ENCODE measurements at places on chromosomes 7 and 10. TPM values are rescaled to one million over a fixed set of nuclear protein-coding genes. Genes with fewer than 3 reads are reported as not detected.

GRCh38 chr7:45888993-45889366 lies 692 bp downstream of the IGFBP1 start:
- no peak for DNase-seq

DPYSL4 gene
- 1.7 TPM for total RNA-seq

PALD1 gene
- total RNA-seq = 3.5 TPM

ANXA7 gene
- 95.9 TPM for total RNA-seq

SLC13A1 gene
- total RNA-seq = not detected

SH2D4B gene
- not detected for total RNA-seq

ZNF485 gene
- total RNA-seq = 4.2 TPM

DNA sequence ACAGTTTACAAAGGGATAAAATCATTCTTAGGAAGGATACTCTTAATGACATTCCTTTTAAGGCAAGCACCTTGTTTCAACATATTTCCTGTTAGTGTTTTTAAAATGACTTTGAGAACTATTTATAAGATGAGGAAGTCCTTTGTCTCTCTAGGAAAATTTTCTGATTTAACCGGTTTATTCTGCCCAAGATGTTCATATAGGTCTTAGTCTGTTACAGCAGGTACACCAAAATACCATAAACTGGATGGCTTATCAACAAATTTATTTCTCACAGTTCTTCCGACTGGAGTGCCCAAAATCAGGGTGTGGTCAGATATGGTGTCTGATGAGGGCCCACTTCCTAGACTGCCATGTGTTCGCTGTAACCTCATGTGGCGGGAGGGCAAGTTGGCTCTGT lies 77.9 kb downstream of the GSAP start:
- no peak for DNase-seq

OR6V1 gene
- not detected for total RNA-seq

GRCh38 chr7:69871213-69871885 lies 273.1 kb downstream of the AUTS2 start:
- DNase-seq = peak; percentile 56

SCART1 gene
- total RNA-seq = 1.3 TPM

DNA sequence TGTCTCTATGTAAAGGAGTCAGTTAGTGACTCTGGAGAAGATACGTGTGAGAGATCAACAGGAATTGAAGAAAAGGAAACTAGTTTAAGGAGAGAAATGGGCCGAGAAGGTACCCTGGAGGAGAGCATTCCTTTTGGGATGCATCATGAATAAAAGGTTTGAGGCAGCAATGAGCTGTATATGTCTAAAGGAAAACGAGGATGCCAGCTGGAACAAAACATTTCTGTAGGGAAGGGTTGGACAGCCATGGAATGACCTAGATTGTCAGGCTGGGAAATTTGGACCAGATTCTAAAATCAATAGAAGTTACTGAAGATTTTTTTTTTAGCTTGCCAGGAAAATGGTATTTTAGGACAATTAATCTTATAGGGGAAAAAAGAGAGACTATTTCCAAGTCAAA lies 17.2 kb upstream of the MPP7 start:
- no peak for DNase-seq

GRCh38 chr10:24716295-24716694 lies 7.4 kb downstream of the ARHGAP21 start:
- DNase-seq = no peak

- no peak for DNase-seq
Measured at GRCh38 chr10:131760416-131761166, 140.2 kb upstream of the PPP2R2D start.

CRHR2 gene
- not detected for total RNA-seq

DNA sequence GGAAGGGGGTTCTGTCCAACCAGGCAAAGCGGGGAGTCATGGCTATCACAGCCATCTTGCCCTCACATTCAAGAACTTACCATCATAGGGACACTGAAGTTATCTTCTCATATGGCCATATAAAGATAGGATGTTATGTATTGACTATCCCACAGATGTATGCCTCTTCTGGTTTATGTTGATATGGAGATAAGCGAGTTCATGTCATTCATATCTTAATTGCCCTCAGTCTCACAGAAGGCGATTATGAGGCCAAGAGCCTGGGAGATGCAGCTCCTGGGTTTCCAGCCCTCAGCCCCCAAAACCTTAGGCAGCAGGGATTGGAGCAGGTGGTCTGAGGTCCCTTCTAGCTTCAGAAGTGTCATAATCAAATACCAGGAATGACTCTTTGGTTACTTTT lies 8.5 kb upstream of the ANKRD61 start:
- DNase-seq = no peak

GRCh38 chr10:49435225-49435624 lies 39.3 kb upstream of the DRGX start:
- no peak for DNase-seq

DNA sequence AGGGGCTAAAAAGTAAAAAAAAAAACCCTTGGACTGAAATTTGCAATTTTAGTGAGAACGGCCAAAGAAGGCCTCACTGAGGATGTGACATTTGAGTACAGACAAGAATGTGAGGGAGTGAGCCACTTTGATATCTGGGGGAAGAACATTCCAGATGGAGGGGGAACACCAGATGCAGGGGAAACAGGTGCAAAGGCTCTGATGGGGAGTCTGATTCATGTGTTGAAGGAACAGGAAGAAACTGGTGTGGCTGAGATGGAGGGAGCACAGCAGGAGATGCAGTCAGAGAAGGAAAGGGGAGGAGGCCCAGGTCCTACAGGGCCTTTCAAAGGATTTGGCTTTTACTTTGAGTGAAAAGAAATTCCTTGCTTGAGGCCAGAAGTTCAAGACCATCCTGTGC lies 615.7 kb upstream of the NRP1 start:
- no peak for DNase-seq

ABCB1 gene
- 13.3 TPM for total RNA-seq

GRCh38 chr7:138895679-138896078 lies 85.5 kb downstream of the KIAA1549 start:
- no peak for DNase-seq

- DNase-seq = no peak
Measured at GRCh38 chr10:10600004-10600403, 417.7 kb upstream of the CELF2 start.

GRCh38 chr10:124701881-124702656 lies 42.1 kb downstream of the FAM53B start:
- DNase-seq = no peak

FGFR2 gene
- 1.6 TPM for total RNA-seq

- DNase-seq = no peak
Measured at GRCh38 chr7:42208572-42208971, 28.4 kb downstream of the GLI3 start.

DNA sequence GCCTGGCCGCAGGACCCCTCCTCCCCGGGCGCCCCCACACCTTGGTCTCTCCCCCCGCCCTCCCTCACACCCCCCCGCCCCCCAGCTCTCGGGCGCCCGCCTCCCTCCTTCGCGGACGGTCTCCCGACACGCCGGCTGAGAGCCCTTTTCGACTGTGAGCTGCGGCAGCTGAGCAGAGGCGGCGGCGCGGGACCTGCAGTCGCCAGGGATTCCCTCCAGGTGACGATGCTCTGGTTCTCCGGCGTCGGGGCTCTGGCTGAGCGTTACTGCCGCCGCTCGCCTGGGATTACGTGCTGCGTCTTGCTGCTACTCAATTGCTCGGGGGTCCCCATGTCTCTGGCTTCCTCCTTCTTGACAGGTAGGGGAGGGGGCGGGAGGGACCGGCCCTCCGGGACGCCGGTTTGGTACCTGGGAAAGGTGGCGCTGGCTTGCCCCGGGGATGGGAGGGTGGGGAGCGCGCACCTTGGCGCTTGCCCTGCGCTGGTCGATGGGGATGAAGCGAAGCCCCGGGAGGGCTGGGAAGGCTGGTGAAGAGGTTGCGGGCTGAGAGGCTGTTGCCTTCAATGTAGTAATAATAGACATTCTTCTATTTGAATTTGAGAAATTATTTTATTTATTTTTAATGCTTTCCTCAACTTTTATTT lies at the start of gene BMPER:
Gene BMPER (plus strand): TSS at position 151 of the 644 bp plus-strand sequence. CDS start 75 bp downstream, at position 226.
- no peak for DNase-seq

DNA sequence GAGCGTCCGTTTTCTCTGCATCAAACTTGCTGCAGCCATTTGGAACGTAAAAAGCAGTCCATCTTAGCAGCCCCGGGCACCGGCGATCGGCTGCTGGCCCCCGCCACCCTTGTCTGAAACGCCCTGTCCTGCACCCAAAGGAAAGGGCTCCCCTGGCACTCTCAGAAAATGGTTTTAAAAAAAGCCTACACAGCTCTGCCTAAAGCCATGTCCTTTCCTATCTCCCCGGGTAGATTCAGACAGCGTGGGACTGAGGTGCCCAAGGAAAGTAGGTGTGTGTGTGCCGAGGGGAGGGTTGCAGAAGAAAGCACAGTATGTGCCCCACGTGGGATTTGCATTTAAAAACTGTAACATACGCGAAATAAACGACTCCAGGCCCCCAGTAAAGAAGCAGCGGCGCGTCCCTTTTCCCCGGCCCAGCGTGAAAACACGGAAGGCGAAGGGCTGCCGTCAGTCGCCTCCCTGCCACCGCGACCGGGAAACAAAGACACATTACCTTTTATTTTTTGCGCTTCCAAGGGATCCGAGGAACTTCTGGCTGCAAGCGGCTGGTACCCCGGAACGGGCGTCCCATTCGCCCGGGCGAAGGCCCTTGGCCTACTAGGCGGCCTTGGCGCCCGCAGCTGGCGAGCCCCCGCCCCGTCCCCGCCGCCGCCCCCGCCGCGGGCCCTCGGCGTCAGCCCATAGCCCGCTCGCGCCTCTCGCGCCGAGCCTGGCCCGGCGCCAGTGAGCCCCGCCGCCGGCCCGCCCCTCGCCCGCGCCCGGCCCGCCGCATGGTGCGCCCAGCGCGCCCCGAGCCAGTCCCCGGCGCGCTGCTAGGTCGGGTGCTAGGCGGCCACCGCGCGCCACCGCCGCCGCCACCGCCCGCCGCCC lies 304.6 kb downstream of the PRPF18 start:
- DNase-seq = no peak

RSPH10B2 gene
- 0.07 TPM for total RNA-seq

CFTR gene
- 0.29 TPM for total RNA-seq

DNA sequence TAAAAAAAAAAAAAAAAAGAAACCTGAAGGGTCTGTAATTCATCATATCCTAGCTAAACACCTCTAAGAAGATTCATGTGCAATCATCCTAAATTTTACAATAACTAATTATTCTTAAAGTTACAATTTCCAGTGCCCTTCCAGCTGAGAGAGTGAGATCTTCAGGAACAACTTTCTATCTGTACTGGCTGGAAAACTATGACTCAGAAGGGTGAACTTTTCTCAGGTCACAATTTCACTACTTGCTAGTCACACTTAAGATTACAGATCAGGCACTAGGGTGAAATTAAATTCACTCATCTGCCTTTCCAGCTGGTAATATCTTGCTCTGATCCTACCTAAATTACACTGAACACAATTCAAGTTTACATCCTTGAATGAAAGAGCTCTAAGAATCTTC lies 158.8 kb downstream of the ANK3 start:
- DNase-seq = no peak

GRCh38 chr7:84387595-84387994 lies 193.0 kb upstream of the SEMA3A start:
- DNase-seq = no peak

GRCh38 chr7:14666913-14667312 lies 235.6 kb downstream of the DGKB start:
- no peak for DNase-seq

SH2B2 gene
- total RNA-seq = 13.6 TPM

- no peak for DNase-seq
Measured at GRCh38 chr10:128187788-128188185, 61.6 kb upstream of the MKI67 start.
